Ascending aorta (tissue), 2 donors: ENCODE measurements at places on chromosomes 5 and 9.

- DNase-seq: no peak
Measured at GRCh38 chr9:4581861-4582565, 80.1 kb upstream of the PLPP6 start.

GRCh38 chr5:173920866-173921555 is 32.9 kb downstream of the CPEB4 start:
- DNase-seq: no peak

GRCh38 chr9:120091206-120091605 is 488.8 kb downstream of the CDK5RAP2 start:
- DNase-seq: no peak

DNA sequence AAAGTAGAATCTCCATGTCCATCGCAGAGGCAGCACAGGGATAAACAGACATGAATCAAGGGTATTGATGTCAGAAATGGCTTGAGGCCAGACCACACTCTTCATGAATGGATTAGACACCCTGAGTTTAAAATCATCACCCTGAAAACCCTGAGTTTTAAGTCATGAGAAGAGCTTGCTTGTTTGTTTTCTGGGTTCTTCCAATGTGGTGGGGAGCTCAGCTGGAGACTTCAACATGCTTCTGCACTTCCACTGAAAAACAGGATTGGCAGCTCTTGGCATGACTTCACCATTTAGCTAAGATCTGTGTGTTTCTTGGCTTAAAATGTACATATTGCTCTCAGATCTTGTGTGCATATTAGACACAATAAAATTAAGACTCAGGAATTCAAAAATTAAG is 9.8 kb downstream of the GCNT4 start:
- DNase-seq: no peak

DNA sequence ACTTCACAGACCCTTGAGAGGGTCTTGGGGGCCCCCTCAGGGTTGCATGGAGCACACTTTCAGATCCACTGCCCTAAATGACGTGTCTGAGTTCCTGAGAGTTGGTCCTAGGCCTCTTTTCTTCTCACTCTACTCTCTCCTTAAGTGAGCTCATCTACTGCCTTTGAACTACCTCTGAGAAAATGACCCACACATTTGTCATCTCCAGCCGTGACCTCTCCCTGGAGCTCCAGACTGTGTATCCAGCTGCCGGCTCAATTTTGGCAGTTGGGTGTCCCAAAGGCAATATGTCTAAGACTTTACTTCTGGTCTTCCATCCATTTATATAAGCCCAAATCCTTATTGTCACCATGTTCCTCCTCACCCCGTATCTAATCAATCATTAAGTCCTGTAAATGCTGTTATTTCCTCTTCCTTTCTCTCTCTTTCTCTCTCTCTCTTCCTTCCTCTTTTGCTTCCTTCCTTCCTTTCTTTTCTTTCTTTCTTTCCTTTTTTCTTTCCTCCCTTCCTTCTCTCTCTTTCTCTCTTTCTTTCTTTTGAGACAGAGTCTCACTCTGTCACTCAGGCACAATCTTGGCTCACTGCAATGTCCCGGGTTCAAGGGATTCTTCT is 51.2 kb upstream of the HSPA9 start:
- DNase-seq: no peak
